ENCODE measurements at places on chromosomes 16 and 17. TPM values are rescaled to one million over a fixed set of nuclear protein-coding genes. Genes with fewer than 3 reads are reported as not detected.

The MYH8 gene
- not detected for total RNA-seq

The SEC14L1 gene
- total RNA-seq = 37.0 TPM

The KRTAP17-1 gene
- total RNA-seq = not detected

The ICAM2 gene
- total RNA-seq = not detected

The MYH13 gene
- not detected for total RNA-seq

The CTF1 gene
- not detected for total RNA-seq

The UTS2R gene
- not detected for total RNA-seq

The ACBD4 gene
- 6.2 TPM for total RNA-seq

The GPR139 gene
- not detected for total RNA-seq

The TNFRSF13B gene
- not detected for total RNA-seq

The CMTM2 gene
- not detected for total RNA-seq

The IL32 gene
- total RNA-seq = 17.7 TPM

The CCL17 gene
- total RNA-seq = not detected

The GP1BA gene
- not detected for total RNA-seq
